ENCODE measurements at places on chromosomes 1 and 21. TPM values are rescaled to one million over a fixed set of nuclear protein-coding genes. Genes with fewer than 3 reads are reported as not detected.

The BMP8A gene
- 0.11 TPM for total RNA-seq

The OVAAL gene
- total RNA-seq, result not detected

The PRR9 gene
- not detected for total RNA-seq

- H3K27ac ChIP-seq, result no peak overlapping the region
- H3K4me1 ChIP-seq, result peaks cover 9% of the 10 kb centered on the region
- DNase-seq, result peak; percentile 80
- H3K4me3 ChIP-seq, result peak overlapping the region; percentile 86
Observed at GRCh38 chr1:65254320-65255034, 54.9 kb upstream of the DNAJC6 start.

- 0 out of 2 replicates have a peak, but pooled peaks cover 6% of the 10 kb centered on the region for H3K27me3 ChIP-seq
- no peak overlapping the region for H3K27ac ChIP-seq
- DNase-seq, result no peak
- no peaks in the 10 kb centered on the region for H3K36me3 ChIP-seq
- no peaks in the 10 kb centered on the region for H3K4me1 ChIP-seq
Observed at GRCh38 chr1:228478912-228479711, 8.1 kb upstream of the RNF187 start.

DNA sequence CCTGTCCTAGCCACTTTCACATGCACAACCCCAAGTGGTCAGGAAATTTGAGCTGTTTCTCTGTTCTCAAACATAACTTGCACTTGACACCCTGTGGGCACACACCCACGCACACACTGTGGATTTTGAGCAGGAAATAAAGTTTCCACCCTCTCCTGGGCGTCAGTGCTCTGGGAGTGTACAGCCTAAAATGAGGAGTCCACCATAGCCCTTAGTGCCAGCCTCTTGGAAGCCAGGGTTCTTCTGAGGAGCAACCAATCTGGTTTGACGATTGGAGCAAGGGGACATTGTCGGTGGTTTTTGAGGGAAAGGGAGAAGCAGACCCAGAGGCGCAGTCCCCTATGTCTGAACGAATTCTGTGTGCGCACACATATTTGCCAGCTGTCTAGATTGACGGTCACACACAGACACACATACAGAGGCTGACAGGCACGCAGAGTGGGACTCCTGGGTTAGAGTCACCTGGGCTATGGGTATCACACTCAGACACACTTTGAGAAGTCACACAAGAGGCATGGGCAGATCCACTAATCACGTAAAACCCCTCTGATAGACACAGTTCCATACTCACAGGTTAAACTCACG, 2.7 kb downstream of the DMBX1 start:
- H3K27me3 ChIP-seq, result peaks cover 19% of the 10 kb centered on the region
- no peak for DNase-seq
- H3K4me3 ChIP-seq, result no peak overlapping the region

GRCh38 chr1:162753998-162754585, 36.4 kb upstream of the HSD17B7 start:
- DNase-seq, result peak; percentile 28
- H3K27ac ChIP-seq, result no peak overlapping the region
- H3K4me3 ChIP-seq, result no peak overlapping the region
- peaks cover 20% of the 10 kb centered on the region for H3K4me1 ChIP-seq
- H3K27me3 ChIP-seq, result no peaks in the 10 kb centered on the region
- H3K36me3 ChIP-seq, result no peaks in the 10 kb centered on the region

- H3K36me3 ChIP-seq, result no peaks in the 10 kb centered on the region
- peak overlapping the region; percentile 73 for H3K27ac ChIP-seq
- peak; percentile 74 for DNase-seq
- no peak overlapping the region for H3K4me3 ChIP-seq
- peaks cover 55% of the 10 kb centered on the region for H3K4me1 ChIP-seq
Observed at GRCh38 chr1:177274687-177275211, 104.0 kb downstream of the BRINP2 start.

- no peaks in the 10 kb centered on the region for H3K36me3 ChIP-seq
- peaks cover 4% of the 10 kb centered on the region for H3K4me1 ChIP-seq
- H3K27ac ChIP-seq, result no peak overlapping the region
Observed at GRCh38 chr21:38931291-38931690, 125.6 kb downstream of the ETS2 start.

GRCh38 chr1:220776720-220777326, 9.9 kb upstream of the MTARC1 start:
- H3K27me3 ChIP-seq, result no peaks in the 10 kb centered on the region
- H3K27ac ChIP-seq, result no peak overlapping the region
- H3K4me3 ChIP-seq, result no peak overlapping the region

DNA sequence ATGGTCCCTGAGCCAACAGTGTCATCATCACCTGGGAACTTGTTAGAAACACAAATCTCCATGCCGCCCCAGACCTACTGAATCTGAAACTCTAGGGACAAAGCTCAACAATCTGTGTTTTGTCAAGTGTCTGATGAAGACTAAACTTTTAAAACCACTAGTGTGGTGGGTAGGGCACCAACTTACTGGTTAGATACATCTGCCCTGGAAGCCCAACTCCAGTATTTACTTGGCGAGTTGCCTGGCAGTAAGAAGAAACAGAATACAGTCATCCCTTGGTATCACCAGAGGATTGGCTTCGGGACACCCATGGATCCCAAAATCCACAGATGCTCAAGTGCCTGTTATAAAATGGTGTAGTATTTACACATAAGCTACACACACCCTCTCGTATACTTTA, 367.9 kb upstream of the DUSP10 start:
- DNase-seq, result no peak
- H3K27ac ChIP-seq, result no peak overlapping the region
- H3K27me3 ChIP-seq, result no peaks in the 10 kb centered on the region
- H3K4me1 ChIP-seq, result peaks cover 11% of the 10 kb centered on the region
- no peak overlapping the region for H3K4me3 ChIP-seq
